Bronchial epithelial cell (primary cell): ENCODE measurements at places on chromosomes 5 and 9.

GRCh38 chr9:99336005-99336404, 113.9 kb downstream of the SEC61B start:
- no peak for DNase-seq

- DNase-seq: no peak
Measured at GRCh38 chr5:102922799-102923477, 167.8 kb downstream of the PAM start.

- no peak for DNase-seq
Measured at GRCh38 chr5:146363161-146363874, 24.7 kb downstream of the POU4F3 start.

DNA sequence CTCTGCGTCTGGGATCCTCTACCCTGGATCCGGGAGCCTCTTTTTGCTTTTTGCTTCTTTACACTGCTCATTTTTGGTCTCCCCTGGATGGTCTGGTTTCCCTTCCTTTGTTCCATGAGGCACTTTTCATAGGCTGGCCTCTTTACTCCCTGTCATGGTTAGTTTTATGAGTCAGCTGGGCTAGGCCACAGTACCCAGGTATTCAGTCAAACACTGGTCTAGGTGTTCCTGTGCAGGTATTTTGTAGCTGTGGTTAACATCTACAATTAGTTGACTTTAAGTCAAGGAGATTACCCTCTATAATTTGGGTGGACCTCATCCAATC, 17.5 kb downstream of the ANKRD33B start:
- DNase-seq: peak; percentile 49

GRCh38 chr5:9398227-9398626, 147.6 kb downstream of the SEMA5A start:
- no peak for DNase-seq

GRCh38 chr9:90770927-90771326, 30.7 kb upstream of the SYK start:
- no peak for DNase-seq

GRCh38 chr5:124180875-124181461, 565.5 kb downstream of the ZNF608 start:
- DNase-seq: no peak

- no peak for DNase-seq
Measured at GRCh38 chr9:115099901-115100300, 18.1 kb downstream of the TNC start.

- DNase-seq: no peak
Measured at GRCh38 chr9:18245911-18246310, 228.0 kb upstream of the ADAMTSL1 start.

DNA sequence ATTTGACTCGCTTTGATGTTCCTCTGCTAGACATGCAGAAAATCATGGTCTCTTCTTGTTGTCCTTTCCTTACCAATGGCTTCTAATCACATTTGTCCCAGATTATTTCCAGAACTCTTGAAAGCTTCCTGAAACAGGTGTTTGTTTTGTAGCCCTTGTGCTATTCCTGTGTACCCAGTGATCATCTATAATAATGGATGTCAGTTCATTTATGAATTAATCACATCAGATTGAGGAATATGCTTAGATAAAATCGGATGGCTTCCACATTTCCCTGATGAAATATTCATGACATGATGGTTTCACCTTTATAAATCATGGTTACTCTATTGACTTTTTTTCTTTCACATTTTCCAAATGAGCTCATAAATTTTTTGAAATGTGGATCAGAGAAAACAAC, 359.0 kb upstream of the DMAC1 start:
- DNase-seq: no peak

- no peak for DNase-seq
Measured at GRCh38 chr9:134913713-134914500, 3.8 kb downstream of the FCN1 start.

DNA sequence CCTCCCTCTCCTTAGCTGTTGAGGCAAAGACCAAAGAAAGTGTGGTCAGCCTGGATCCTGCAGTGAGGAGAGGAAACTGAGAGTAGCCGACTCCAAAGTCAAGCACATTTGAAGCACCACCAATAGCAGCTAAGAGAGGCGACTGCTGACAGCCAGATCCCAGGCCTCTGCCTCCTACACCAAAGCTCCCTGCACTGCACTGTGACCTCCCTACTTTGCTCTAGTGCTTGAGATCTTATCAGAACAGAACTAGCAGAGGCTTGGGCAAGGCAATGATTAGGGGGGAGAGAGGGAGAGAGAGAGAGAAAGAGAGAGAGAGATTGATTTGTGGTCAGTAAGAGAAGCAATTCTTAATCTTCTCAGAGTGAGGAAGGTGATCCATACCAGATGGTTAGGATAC, 216.3 kb downstream of the CDK5RAP2 start:
- no peak for DNase-seq

- peak; percentile 64 for DNase-seq
Measured at GRCh38 chr5:112548246-112548881, 129.3 kb upstream of the EPB41L4A start.

DNA sequence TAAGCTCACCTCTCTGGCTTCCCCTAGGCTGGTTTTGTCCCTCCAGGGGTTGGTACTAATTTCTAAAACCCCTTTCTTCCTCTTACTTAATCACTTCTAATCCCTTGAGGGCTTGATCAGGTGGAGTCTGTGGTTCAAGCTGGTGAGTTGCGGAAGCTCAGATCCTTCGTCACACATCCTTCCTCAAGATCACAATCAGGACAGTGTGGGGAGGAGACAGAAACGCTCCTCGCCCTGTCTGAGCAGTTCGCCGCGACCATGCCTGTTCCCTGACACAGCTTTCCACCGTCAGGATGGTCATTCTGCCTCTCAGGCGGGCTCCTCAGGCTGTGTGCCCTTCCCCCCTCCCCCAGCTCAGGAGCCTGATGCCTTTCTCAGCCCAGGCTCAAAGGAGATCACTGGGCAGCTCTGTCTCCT, 24.3 kb downstream of the CPLX2 start:
- no peak for DNase-seq

DNA sequence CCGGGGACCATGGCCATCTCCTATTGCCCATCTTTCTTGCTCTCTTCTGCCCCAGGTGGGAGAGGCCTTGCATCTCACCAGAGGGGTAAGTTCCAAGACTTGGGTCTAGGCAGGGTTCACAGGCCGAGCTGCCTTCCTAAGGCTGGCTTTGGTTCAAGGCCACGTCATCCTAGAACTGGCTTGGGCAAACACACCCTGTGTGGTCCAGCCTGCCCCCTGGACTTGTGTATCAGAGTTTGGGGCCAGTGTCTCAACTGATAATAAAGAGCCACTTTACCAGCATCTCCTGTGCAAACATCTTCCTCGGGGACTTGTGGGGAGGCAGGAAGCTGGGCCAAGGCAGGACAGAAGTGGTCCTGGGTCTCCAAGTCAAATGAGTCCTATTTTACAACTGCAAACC, 17.8 kb downstream of the BOD1 start:
- no peak for DNase-seq

GRCh38 chr5:34959323-34959722, 30.0 kb downstream of the DNAJC21 start:
- DNase-seq: peak; percentile 70

DNA sequence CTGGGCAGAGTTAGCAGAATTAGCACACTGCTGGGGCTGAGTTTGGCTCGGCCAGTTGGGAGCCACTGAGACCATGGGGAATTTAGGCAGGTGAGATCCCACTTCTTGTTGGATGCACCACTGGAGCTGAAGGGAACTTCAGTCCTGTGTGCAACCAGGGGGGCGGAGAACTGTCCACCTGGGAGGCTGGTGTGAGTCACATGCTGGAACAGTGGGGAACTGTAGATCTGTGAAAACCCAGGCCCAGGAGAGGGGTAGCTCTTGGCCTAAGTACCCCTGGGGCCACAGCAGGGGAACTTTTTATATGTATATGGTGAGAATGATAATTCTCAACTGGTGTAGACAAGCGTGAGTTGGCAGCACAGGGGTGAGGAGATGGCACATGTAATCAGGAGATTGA, 237.5 kb upstream of the KIF2A start:
- no peak for DNase-seq

GRCh38 chr5:119313197-119313596, 42.6 kb upstream of the TNFAIP8 start:
- no peak for DNase-seq

DNA sequence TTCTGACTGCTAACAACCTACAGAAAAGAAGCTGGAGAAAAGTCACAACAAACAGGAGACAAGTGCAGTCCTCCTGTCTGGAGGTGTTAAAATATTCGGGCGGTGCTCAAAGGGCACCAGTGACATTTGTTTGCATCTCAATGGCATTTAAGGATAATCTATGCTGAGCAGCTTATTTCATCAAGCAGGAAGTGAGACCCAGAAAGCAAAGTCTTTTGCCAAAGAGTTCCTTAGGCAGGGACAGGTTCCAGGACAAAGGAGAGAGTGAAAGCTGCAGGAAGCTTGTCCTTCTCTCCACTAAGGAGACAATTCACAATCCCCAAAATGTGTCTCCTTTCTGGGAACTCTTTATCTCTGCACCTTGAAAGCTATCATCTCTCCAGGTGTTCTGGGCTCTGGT, 38.7 kb upstream of the CDK20 start:
- no peak for DNase-seq

DNA sequence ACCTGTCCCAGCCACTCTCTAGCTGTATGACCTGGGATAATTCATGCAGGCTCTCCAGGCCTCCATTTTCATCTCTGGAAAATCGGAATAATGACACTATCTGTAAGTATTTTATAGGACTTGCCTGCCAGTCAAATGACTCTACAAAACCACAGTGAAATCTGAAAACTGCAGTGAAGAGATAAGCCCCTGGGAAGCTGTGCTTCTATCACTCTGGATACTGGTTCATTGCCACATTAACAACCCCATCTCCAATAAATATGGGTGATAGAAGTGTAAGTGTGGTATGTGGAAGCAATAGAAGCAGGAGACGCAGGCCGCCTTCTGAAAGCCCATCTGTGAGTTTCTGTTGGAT, 31.8 kb downstream of the WHRN start:
- DNase-seq: no peak

DNA sequence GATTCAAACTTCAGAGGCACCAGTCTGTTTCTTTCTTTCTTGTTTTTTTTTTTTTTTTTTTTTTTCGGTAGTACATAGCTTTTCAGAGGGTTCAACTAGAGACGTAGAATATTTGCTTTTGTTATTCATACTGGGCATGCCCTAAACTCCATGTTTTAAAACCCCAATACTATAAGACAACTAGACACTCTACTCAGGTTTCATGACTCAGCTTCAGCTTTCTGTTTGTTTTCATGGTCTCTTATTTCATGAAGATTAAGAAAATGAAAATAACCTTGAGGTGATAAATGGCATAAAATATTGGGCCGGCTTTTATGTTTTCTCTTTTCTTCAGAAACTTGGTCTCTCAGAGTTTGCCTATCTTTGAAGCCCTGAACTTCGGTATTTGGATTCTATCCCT, 2126.3 kb upstream of the ACO1 start:
- no peak for DNase-seq

DNA sequence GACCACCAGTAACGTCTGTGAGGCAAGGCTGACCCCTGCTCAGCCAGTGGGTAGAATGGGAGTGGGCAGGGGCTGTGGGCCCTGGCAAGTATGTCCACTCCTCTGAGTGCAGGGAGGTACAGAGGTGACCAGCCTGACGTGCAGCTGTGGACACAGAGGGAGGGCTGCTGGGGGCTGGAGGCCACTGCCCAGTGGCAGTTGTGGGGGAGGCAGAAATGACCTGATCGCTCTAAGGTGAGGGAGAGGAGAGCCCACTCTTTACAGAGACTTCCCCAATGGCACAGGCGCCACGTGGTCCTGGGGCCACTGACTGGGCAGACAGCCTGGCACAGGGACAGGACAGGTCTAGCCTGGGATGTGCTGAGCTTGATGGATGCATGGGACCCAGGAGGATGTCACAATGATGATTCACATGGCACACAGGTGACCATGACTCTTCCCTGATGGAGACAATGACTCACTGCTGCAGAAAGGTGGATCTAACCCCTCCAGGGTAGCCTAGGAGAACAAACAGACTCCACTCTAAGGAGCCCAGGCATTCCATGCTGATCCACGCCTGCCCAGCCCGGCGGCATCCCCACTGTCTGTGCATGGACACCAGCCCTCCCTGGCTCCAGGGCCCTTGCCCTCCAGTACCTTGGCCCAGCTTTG, 7.7 kb downstream of the LPCAT1 start:
- peak; percentile 92 for DNase-seq

DNA sequence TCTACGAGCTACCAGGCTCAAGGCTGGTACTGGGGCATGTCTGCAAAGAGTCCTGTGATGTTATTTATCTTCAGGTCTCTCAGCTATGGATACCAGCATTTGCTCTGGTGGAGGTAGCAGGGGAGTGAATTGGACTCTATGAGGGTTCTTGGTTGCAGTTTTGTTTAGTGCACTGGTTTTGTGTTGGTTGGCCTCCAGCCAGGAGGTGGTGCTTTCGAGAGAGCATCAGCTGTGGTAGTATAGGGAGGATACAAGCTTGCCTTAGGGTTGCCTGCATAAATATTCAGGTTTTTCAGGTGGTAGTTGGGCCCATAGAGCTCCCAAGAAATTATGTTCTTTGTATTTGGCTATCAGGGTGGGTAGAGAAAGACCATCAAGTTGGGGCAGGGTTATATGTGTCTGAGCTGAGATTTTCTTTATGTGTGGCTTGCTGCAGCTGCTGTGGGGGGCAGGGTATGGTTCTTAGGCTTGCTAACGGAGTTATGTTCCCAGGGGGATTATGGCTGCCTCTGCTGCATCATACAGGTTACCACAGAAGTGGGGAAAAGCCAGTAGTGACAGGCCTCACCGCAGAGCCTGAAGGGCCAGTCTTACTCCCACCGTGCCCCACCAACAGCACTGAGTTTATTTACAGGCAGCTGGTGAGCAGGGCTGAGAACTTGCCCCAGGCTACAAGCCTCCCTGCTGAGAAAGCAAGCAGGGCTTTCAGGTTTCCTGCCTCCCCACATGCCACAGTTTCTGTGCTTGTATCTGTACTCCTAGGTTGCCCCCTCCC, 9.7 kb upstream of the RIOK2 start:
- peak; percentile 54 for DNase-seq

- peak; percentile 38 for DNase-seq
Measured at GRCh38 chr5:36734422-36734821, 128.0 kb downstream of the SLC1A3 start.

DNA sequence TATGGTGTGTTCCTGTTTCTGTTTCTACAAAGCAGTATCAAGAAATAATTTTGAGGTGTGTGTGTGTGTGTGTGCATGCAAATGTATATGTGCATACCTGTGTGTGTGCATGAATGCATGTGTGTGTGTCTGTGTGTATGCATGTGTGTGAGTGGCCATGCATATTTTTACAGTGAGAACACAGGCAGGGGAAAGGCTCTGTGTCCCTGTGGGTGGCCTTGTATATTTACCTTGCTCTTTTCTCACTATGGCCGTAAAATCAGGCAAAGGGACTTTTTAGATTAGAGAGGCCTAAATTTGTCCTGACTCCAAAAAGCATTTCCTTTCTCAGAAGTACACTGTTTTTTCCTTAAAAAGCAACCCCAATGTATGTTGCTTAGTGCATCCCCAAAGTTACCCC, 293.4 kb downstream of the MARCHF11 start:
- no peak for DNase-seq

GRCh38 chr9:135610290-135611141, 28.8 kb downstream of the GLT6D1 start:
- no peak for DNase-seq
